ENCODE measurements at places on chromosomes 11 and 22. TPM values are rescaled to one million over a fixed set of nuclear protein-coding genes. Genes with fewer than 3 reads are reported as not detected.

The HEPN1 gene
- not detected for total RNA-seq

The CCDC81 gene
- total RNA-seq = 0.64 TPM

The NXPE1 gene
- not detected for total RNA-seq

The SPINDOC gene
- total RNA-seq = 16.2 TPM

The CDON gene
- total RNA-seq = 12.0 TPM

The OR4S1 gene
- not detected for total RNA-seq
